Posterior cingulate gyrus (tissue), 11 donors: ENCODE measurements at places on chromosomes 7 and 10.
A peak's percentile ranks its signal among the peaks of the same experiment; 100 is the strongest.

GRCh38 chr7:132311733-132312132 lies 264.5 kb downstream of the PLXNA4 start:
- DNase-seq = no peak

DNA sequence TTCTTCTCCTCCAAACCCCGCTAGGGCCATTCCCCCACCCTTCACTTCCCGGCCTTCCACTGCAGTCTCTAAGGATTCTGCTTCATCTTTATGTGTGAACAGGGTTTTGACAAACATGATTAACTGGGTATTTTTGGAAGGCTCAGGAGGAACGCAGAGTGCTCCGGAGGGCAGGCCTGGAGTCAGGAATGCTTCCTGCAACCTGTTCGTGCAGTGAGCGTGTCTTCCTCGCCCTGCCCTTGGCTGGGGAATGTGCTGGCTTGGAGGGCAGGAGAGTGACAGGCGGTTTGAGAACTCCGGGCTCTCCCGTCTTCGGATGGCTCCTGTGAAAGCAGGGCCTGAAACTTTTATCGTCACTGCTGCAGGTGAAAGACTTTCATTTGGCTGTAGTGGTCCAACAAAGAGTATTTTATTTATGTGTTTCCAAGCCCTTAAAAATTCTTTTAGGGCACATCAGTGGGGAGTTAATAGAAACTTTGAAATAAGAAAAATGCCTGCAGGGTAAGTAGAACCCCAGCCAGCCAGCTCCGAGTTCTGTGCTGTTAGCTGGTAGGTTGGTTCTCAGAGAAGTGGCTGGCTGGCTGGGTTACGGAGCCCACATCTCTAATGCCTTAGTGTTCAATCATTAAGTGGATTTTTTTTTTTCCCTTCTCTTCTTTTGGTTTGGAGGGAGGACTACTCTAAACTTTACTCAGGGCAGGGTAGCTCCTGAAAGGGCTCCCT lies 51.0 kb downstream of the TCF7L2 start:
- DNase-seq = no peak

DNA sequence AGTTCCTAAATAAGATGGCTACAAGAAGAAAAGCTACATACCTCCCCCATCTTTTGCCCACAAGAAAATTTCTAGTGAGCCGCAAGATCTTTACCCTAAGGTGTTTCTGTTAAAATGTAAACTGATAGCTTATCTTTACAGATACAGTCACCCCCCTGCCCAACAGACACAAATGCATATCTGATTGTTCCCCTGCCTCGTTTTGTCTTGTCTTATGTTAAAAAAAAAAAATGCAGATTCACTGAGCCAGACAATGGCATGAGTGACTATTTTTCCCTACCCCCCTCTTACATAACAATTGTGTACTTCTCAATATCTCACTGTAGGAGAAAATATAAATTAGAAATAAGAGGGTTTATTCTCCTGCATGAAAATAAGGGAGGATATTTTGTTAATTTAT lies 8.5 kb downstream of the ZNF138 start:
- no peak for DNase-seq

DNA sequence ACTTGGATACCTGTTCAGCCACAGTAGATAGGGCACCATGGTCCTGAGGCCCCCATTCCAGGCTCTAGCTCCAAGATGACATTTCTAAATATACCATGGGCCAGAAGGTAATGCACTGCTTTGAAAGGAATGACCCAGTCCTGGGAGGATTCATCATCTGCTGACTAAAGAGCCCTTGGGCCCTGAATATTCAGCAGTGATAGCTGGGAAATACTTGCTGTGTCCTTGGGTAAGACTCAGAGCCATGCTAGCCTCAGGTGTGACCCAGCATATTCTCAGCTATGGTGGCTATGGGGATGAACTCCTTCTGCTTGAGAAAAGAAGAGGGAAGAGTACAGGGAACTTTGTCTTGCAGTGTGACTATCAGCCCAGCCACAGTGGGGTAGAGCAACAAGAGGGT lies 21.3 kb upstream of the AGR2 start:
- no peak for DNase-seq

DNA sequence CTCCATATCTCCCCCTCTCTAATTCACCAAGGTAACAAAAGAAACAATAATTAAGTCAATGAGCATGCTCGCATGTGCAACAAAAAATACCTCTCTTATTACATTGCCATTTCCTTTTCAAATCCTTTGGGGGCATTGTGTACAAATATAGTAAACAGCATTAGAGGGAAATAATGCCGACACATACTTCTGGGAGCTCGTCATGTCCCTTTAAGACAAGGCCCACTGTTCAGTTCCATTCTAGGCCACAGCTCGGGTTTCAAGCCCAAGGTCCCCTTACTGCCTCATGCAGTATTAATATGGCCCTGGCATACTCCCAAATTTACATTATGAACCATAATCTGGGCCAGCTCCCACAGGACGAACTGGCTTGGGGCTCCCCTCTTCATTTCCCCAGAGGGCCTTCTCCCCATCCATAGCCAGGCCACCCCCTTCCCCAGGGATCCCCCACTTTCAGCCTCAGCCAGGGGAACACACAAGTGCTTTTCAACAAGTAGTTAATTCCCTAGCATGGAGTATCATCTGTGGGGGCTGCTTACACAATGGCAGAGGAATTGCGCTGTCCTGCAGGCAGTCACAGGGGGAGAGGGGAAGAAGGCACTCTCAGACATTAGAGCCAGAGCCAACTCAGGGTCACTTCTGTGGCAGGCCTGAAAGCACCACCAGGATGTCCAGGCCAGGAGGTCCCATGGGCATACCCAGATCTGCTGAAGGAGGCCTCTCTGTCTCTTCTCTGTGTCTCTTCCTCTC lies 110.6 kb downstream of the KCNMA1 start:
- no peak for DNase-seq

GRCh38 chr7:47568547-47568946 lies 13.4 kb downstream of the TNS3 start:
- DNase-seq = peak; percentile 56

DNA sequence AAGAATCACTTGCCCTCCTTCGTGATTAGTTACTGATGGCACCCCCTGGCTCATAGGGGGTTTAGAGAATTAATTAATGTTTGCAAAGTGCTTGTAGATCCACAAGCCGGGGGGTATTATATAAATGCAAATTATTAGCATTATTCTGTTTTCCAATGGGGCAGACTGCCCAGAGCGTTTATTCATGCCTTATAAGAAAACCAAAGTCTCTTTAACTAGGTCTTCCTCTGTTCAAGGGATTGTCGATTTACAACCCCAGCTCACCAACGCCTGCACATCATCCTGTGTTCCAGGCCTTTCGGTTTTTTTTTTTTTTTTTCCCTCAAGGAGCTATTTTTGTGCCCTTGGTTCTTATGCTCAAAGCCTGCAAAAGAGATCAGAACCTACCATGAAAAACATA lies 630.7 kb downstream of the PARD3 start:
- no peak for DNase-seq

DNA sequence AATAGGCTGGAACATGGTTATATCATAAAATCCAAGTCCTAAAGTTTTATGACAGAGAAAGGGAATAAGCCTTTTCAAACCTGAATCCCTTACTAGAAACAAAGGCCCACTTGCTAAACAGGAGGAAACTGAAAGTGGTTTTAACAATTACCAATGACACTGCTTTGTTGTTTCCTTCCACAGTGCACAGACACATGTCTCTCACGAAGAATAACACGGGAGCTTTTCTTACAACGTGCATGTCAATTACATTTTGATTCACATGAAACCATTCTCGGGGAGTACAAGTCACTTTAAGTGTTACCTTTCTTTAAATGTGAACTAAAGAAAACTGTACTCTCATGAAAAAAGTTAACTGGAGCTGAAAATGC lies 1.4 kb downstream of the MRPS33 start:
- no peak for DNase-seq

DNA sequence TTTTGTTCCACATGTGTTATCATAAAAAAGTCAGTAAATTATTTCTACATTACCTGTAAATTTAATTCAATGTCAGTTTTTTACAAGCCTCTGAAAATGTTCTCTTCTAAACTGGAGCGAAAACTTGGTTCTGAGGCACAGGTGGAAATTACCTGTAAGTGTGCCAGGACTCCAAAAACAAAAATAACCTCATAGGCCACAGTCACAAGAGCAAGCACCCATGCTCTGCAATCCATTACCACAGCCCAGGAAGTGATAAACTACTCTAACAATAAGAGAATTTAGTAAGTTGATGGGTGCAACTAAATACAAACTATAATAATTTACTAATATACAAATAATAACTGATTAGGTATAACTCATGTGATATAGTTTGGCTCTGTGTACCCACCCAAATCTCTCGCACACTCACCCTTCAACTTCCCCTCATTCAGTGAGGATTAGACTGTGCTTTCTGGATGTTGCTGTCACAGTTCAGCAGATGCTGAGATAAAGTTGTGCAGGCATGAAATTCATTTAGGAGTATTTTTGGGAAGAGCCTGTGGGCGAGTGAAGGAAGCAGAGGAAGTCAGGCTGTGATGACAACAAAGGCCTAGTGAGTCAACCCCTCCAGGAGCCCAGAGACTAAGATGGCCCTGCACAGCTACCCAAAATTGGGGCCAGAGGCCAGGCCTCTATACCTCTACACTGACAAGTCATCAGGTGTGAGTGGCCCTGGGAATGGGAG lies 16.3 kb upstream of the GIMAP6 start:
- DNase-seq = no peak

DNA sequence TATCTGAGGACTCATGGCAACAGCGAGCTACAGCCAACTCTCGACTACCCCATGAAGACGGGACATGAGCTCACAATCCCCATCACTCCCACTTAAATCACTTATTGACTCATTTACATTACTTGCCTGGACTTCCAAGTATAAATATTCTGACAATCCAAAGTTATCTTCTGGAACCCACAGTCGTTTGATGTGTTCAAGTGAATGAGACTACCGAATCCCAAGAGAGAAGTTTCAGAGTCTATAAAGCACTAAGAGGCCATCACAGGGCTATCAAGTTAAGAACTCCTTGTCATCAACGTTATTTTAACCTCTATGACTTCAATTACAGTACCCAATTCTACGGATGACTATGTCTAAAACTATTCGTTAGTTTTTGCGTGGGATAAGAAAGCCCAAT lies 11.5 kb upstream of the ANAPC16 start:
- no peak for DNase-seq

DNA sequence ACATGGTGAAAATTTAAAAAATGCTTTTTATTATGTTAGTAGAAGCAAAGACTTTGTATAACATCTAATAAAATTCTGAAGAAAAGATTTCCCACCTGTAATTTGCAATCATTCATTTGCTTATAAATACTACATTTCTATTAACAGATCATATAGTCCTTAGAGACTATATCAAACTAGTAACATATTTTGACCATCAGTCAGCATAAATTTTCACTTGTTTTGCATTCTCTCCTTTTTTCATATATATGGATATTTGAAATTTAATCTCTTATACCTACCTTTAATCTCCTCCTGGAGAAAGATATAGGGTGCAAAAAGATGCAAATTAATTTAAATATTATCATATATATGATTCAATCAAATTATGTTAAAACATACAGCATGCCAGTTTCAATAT lies 16.9 kb upstream of the TAS2R16 start:
- DNase-seq = no peak

DNA sequence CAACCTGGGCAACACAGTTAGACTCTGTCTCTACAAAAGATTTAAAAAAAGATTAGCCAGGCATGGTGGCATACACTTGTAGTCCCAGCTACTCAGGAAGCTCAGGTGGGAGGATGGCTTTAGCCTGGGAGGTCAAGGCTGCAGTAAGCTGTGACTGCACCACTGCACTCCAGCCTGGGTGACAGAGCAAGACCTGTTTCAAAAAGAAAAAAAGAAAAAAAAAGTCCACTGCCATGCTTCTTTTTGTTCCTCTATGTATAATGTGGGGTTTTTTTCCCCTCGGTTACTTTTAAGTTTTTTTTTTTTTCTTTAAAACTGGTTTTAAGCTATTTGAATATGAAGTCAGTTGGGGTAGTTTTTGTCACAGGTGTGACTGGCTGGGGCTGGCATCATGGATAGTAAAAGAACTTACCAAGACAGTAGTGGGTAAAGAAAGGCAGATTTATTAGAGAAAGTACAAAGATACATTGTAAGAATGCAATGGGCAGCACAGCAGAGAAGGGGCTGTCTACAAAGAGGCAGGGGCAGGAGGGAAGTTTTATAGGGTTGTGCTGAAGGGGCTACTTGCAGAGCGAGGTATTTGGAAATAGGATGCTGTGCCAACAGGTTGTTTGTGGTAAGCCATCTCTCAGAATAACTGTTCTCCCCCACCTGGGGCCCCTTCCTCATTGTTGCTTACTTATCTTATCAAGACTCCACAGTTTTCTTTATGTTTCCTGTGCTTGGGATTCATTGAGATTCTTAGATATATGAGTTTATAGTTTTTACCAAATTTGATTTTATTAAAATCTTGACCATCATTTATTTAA lies 177.3 kb downstream of the PHTF2 start:
- no peak for DNase-seq

DNA sequence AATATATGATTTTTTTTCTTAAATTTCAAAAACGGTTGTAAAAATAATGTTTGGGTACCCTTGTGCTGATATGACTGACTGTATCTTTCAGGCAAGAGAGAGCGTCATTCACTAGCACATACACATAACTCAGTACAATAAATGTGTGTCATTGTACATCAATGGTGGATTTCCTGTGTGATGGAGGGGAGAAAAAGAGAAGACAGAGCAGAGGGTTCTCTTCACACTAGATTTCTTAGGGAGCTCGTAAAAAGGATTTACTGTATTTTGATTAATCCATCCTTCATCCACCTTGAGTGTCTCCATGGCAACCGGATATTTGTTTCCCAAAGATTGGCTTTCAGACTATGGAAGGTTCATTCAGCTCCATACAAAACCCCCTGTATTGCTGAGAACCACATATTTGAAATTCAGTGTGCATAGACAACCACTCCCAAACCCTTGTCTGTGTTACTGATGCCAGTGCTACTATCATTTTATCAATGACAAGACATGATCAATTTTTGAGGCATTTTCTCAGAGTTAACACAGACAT lies 150.6 kb downstream of the AKR1D1 start:
- no peak for DNase-seq

- DNase-seq = no peak
These were observed 25.5 kb downstream of the KLHDC10 start for GRCh38 chr7:130095812-130096211.

DNA sequence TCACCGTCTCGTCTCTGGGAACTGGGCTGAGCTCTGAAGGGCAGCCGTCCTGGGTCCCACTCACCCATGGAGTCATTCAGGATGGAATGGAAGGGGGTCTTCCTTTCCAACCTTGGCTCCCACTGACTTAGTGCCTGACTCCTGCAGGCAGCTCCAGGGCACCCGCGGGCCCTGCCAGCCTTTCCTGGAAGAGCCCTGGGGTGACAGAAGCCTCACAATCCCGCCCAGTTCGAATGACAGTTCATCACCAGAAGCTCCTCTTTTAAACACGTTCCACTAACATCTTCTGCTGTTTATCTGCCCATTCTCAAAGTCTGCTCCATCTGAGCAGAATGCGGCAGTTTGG lies 110.6 kb downstream of the TNS3 start:
- no peak for DNase-seq

DNA sequence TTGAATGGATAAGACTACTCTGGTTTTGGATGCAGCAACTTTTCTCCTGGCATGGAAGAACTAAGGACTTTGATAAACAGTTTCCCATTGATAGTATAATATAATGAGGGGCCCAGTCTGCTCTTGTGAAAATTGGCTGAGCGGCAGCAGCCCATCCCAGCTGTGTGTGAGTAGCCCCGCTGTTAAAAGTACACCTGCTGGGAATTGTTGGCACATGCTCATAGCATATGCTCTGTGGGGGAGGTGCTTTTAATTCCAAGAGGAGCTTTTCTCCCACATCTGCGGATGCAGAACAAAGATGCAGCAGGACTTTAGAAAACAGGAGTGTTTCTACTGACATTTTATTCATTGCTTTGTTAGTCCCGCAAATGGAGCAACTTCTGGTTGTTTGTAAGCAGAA lies 19.0 kb downstream of the SRI start:
- peak; percentile 74 for DNase-seq

GRCh38 chr10:23453465-23453864 lies 14.6 kb downstream of the OTUD1 start:
- no peak for DNase-seq
